Glutamatergic neuron (in vitro differentiated cells): ENCODE measurements at places on chromosomes 5 and 9.
A peak's percentile ranks its signal among the peaks of the same experiment; 100 is the strongest.

GRCh38 chr5:43152946-43153345, 32.2 kb downstream of the ZNF131 start:
- H3K36me3 ChIP-seq = no peaks in the 10 kb centered on the region
- H3K27ac ChIP-seq = peak overlapping the region; percentile 38
- DNase-seq = no peak
- no peak overlapping the region for H3K4me3 ChIP-seq
- no peaks in the 10 kb centered on the region for H3K27me3 ChIP-seq

- H3K27me3 ChIP-seq = no peaks in the 10 kb centered on the region
- H3K36me3 ChIP-seq = no peaks in the 10 kb centered on the region
- H3K4me1 ChIP-seq = peaks cover 21% of the 10 kb centered on the region
Observed at GRCh38 chr9:109974918-109975276, 194.9 kb downstream of the PALM2AKAP2 start.

GRCh38 chr5:132673939-132674630, at the start of gene IL4:
Gene IL4 (plus strand): TSS chr5:132673989. CDS start chr5:132674051, 62 bp downstream.
- peaks cover 4% of the 10 kb centered on the region for H3K36me3 ChIP-seq
- peaks cover 4% of the 10 kb centered on the region for H3K27me3 ChIP-seq
- peaks cover 23% of the 10 kb centered on the region for H3K4me1 ChIP-seq
- DNase-seq = no peak
- no peak within 1 kb of the TSS for H3K27ac ChIP-seq

- DNase-seq = peak; percentile 52
- peak overlapping the region; percentile 76 for H3K4me3 ChIP-seq
- no peaks in the 10 kb centered on the region for H3K36me3 ChIP-seq
- peaks cover 56% of the 10 kb centered on the region for H3K4me1 ChIP-seq
- peak overlapping the region; percentile 93 for H3K27ac ChIP-seq
Observed at GRCh38 chr5:171646102-171647042, 139.2 kb upstream of the SMIM23 start.

DNA sequence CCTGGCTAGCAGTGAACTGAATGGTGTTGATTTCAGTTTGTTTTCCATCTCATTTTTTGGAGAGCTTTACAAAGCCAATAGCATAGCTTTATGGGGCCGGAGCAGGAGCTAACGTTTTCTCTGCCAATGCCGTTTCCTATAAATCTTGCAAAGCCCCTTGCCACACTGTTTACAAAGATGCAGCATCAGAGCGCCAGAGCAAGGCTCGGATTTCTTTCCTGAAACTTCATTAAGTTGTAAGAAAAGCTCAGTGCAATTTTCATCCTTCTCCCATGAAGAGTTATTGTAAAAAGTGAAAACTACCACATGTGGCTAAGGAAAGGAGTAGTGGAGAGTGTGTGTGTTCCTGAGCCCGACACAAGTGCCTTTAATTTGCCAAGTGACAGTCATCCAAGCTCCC, 178.2 kb upstream of the GDNF start:
- peaks cover 2% of the 10 kb centered on the region for H3K27me3 ChIP-seq
- H3K36me3 ChIP-seq = no peaks in the 10 kb centered on the region
- no peak overlapping the region for H3K27ac ChIP-seq

DNA sequence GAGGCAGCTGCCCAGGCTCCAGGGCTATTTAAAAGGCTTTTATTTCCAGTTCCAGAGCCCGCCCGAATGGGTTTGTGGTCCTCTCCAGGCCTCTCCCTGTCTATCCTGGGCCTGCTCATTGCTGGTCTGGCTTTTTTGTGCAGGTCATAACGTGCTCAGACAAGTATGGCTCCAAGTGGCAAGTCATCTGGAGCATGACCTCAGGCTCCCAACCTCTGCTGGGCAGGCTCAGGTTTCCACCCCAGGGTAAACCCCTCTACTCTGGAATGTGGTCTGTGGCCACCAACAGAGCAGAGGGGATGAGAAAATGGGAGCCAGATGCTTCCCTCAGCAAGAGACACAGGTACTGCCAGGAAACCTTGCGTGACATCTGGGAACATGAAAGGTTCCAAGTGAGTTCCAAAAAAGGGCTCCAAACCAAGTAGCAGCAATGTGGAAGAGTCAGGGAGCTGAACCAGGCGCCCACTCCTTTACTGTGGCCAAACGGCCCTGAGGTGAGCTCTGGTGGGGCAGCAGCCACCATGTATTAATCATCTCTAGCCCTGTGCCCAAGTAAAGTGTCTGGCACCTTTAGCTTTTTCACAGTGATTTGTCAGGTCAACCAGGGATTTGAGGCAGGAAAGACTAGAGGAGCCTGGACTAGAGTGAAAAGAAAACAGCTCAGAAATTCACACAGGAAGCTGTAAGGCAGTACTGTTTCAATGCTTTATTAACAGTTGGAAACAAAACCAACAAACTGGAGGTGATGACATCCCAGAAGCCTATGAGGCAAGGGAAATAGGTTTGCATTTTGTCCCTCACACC, 25.7 kb downstream of the PCDHGC5 start:
- H3K36me3 ChIP-seq = peaks cover 9% of the 10 kb centered on the region
- H3K4me3 ChIP-seq = peak overlapping the region; percentile 88
- peaks cover 53% of the 10 kb centered on the region for H3K4me1 ChIP-seq
- H3K27me3 ChIP-seq = peaks cover 23% of the 10 kb centered on the region
- DNase-seq = no peak

DNA sequence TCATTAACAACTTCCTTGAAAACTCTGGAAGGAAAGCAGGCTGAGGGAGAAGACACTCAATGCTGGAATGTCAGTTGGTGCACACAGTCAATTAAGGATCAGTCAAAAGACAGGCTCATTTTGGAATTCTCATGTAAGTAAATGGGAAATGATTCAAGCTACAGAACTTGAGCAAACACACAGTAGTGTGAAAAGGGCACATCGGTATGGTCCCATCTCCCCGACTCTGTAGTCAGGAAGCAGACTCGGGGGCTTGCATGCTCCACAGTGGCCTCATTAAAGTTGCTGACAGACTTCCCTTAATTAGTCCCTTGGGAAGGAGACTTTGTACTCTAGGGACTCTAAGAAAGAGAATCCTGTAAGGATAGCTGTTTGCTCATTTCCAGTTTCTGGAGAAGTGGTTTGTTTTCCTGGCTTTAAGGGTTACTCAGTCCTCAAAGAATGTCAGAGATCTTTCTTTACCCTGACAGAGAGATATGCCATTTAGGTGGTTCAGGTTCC, 339.2 kb downstream of the ADAMTS6 start:
- no peak overlapping the region for H3K27ac ChIP-seq
- no peak overlapping the region for H3K4me3 ChIP-seq
- H3K36me3 ChIP-seq = no peaks in the 10 kb centered on the region

DNA sequence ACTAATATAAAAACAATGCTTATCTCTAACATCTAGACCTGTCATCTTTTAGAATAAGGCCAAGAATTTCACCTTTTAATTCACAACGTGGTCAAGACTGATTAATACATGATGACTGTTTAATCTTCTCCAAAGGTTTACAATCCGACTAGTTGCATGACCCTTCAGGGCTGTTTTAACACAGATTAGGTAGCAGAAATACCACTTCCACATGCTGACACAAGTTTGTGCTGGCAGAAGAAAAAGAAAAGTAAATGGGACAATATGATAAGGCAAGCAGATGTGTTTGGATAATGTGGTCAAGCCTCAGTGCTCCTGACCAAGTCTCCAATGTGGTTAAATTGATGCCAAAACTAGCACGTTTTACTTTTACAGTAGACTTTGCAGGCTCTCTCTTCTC, 31.1 kb downstream of the SEMA6A start:
- DNase-seq = no peak
- no peak overlapping the region for H3K4me3 ChIP-seq
- no peak overlapping the region for H3K27ac ChIP-seq
- peaks cover 15% of the 10 kb centered on the region for H3K36me3 ChIP-seq
- H3K4me1 ChIP-seq = peaks cover 49% of the 10 kb centered on the region

GRCh38 chr9:87888501-87888900, 5.8 kb downstream of the SPATA31E1 start:
- H3K4me1 ChIP-seq = peaks cover 5% of the 10 kb centered on the region
- H3K36me3 ChIP-seq = no peaks in the 10 kb centered on the region

DNA sequence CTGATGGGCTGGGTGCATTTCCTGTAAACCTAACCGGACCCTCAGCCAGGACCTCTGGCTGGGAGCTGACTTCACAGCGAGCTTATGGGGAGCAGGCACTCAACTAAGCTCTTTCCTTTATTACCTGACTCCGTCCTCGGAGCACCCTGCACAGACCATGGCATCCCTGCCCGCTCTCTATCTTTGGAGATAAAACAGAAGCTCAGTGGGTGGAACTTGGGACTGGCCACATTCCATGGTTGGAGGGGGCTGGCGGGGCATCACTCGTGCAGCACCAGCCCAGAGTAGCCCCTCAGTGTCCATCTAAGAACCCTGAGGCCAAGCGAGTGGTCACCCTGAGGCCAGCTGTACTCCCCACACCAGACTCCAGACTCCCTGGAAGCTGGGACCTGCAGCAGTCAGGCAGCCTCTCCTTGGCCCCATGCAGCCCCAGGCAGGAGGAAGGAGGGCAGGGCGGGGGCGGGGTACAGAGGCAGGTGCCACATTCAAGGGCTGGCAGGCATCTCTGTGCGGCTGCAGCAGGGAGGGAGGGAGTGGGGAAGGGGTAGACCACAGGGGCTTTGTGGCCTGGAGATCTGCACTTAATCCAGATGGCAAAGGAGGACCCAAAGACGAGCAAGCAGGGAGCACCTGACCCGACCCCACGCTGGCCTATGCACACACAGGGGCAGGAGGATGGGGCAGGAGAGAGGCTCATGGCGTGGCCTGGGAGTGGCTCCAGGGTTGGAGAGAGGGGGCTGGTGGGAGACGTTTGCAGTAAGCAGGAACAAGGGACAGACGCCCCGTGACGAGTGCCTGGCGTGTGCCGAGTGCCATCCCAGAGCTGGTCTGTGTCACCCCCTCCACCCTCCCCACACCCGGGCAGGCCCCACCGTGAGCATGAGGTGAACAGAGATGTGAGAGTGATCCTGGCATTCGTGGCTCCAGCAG, 26.1 kb downstream of the GLT6D1 start:
- no peaks in the 10 kb centered on the region for H3K4me1 ChIP-seq
- H3K27me3 ChIP-seq = peaks cover 8% of the 10 kb centered on the region
- H3K4me3 ChIP-seq = no peak overlapping the region
- DNase-seq = no peak
- no peak overlapping the region for H3K27ac ChIP-seq
- H3K36me3 ChIP-seq = peaks cover 14% of the 10 kb centered on the region
